Stimulated activated CD4-positive, alpha-beta T cell treated with anti-CD3 and anti-CD28 coated beads, Interleukin-1b, Interleukin-23, amount 100 ng/mL, for 1 hour (primary cell): ENCODE measurements at places on chromosomes 1 and 21.

DNA sequence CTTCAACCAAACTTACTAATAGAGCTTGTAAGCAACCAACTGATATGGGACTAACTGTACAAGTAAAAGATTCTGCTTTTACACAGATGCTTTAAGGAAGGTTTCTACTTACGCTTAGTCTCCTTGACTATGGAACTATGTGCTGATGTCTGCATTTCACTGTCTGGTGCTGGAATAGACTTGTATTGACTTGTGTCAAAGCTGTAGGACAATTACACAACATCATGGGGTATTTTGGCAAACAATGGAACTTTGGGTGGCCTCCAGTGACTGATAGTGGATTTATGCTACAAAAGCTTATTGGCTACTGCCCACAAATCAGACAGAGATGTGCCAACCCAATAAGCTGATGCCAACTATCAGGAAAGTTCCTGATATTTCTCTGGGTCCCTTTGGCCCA, 10.6 kb downstream of the CBR1 start:
- no peak for DNase-seq

GRCh38 chr1:238951809-238952208, 434.6 kb upstream of the CHRM3 start:
- DNase-seq: no peak

GRCh38 chr1:88398338-88398737, 285.7 kb upstream of the PKN2 start:
- no peak for DNase-seq

GRCh38 chr1:205967554-205968335, 24.5 kb upstream of the SLC26A9 start:
- no peak for DNase-seq

DNA sequence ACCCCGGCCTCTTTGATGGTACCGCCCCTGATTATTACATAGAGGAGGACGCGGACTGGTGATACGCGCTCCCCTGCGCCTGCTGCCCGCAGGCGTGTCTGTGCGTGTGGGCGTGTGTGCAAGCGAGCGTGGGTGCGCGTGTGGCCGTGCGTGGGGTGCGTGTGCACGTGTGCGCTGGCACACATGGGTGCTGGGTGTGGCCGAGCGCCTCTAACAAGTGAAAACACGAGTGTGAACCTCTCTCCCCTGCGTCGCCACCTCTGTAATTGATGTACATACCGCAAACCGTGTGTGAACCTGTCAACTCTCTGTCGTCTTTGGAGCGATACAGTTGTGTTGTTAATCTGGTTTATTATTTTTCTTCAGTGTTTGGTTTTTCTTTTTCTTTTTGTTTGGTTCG, 87.8 kb upstream of the TMEM51 start:
- DNase-seq: no peak

DNA sequence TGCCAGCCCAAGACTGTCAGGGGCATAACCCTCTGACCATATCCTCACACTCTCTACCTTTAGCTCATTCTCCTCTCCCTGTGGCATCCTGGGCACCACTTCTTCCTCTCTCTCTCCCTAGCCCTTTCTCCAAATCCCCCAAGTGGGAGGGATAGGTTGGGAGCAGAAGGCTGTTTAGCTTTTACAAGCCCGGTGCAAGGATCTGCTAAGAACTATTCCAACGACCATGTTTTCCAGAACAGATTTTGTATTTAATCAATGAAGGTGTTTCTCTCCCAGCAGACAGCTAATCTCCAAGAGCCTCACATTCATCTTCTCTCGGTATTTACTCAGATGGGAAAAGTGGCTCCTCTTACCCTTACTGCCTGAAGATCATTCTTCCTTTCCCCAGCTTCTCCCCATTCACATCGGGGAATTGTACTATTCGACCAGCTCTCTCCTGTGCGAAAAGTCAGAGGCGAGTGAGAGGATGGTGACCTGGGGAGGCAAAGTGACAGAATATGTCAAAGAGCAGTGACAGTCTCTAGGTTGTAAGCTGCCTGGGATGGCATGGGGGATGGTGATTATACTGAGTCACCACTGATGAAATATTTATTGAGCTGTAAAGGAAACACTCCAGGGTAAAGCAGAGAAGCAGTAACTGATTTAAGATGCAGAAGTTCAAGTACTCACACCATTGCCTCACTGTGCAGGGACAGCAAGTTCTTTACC, 47.0 kb upstream of the RBM15 start:
- DNase-seq: no peak
